ENCODE measurements at places on chromosomes 5 and 9.

DNA sequence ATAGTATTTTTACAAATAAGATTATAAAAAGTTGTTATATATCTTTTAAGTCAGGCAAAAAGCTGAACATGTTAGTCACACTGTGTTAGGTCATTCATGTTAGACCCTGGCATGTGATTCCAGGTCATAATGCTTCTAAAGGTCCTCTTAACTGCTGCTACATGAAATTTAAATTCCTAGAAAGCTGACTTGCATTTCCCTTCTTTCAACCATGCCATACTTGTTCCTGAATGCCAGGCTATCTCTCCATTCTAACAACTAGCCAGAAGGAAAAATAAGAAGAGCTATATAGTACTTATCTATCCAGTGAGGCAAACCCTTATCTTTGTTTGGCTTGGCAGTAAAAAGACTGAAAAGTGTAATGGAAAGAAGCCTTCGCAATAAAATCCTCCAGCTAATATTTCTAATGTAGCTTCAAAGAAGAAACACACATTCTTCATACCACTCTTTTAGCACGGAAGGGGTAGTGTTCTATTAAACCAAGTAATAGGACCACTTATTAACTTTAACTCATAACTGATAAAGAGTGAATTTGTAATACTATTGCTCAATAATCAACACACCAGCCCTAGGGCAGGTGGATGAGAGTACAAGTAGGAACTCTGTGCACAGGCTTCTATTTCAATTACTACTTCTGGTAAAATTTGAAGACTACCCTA lies 310.2 kb downstream of the PDE4D start:
- DNase-seq = no peak

- no peak for DNase-seq
Measured at GRCh38 chr9:124897570-124898460, 35.9 kb downstream of the ARPC5L start.

DNA sequence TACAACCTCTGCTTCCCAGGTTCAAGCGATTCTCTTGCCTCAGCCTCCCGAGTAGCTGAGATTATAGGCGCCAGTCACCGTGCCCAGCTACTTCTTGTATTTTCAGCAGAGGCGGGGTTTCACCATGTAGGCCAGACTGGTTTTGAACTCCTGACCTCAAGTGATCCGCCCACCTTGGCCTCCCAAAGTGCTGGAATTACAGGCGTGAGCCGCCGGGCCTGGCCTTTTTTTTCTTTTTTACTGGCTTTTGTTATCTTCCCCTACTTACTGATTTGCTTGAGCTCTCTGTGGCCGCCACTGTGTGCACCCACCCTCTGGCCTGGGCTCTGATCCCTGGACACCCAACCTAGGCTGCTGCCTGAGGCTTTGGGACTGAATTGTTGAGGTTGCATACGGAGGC lies 60.3 kb downstream of the ANKRD33B start:
- no peak for DNase-seq

DNA sequence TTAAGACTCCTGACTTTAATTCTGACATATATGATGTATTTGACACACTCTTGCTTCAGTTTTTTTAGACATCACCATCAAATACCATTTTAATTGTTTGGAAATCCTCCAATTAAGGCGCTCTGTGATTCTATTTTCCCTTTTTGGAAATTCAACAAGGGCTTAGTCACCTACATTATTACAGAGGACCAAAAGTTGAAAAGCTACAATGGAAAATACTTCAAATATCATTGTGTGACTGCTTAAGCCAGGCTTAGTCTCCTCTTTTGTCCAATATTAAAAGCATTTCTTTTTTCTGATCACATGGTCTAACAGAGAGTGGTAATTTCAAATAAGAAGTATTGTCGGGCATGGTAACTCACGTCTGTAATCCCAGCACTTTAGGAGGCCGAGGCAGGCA lies 160.3 kb downstream of the CEMIP2 start:
- no peak for DNase-seq

DNA sequence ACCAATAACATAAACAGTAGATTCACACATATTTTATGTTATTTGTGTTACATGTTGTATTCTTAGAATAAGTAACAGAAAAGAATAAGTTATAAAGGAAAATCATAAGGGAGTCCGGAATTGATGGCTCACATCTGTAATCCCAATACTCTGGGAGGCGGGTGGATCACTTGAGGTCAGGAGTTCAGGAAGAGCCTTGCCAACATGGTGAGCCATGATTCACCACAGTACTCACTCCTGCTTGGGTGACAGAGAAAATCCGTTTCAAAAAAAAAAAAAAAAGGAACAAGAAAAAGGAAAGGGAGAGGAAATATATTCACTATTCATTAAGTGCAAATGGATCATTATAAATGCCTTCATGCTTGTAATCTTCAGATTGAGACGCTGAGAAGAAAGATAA lies 533.3 kb upstream of the CDH9 start:
- no peak for DNase-seq

DNA sequence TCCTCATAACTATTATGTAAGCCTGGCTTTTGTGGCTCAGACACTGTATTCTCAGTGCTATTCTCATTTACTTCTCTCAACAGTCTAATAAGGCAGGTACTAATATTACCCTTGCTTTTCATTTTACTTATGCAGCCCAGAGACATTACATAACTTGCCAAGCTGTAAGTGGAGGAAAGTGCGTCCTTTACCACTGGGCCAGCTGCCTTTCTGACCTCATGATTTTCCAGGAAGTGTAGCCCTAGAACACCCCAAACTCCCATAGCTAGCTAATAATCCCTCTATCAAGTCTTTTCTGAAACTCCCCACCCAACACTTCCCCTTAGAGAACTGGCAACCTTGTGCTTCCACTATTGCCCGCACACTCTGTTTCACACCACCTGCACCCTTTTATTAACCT lies 192.9 kb upstream of the HMHB1 start:
- no peak for DNase-seq

GRCh38 chr5:31362931-31363568 lies 168.8 kb downstream of the DROSHA start:
- no peak for DNase-seq

DNA sequence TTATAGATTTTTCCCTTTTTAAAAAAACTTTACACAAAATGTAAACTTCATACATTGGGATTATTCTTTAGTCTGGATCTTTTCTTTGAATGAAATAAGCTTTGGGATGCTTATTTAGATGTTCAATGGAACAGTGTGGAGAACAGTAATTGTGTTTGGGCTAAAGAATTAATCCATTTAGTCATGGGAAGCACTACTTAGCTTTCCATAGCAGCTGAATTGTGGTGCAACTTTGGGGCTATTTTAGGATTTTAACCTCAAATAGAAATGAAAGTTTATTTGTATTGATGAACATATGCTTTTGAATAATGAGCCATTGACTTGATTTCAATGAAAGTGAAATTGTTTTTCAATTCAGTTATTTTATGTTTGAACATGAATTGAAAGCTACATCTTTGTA lies 72.4 kb downstream of the ZCCHC7 start:
- no peak for DNase-seq

DNA sequence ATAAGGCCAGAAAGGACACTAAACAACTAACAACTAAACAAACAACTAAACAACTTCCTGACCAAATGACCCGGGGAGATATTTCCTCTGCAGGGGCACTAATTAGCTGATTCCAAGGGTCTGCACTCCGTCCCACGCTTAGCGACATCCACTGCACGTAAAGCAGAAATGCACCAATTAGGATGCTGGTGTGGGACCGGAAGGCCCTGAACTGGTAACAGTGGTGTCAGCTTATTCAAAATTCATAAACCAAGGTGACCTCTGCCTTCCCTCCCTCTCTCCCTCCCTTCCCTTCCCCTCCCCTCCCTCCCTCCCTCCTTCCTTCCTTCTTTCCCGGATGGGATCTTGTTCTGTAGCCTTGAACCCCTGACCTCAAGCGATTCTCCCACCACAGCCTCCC lies 9.6 kb downstream of the RASGEF1C start:
- no peak for DNase-seq

DNA sequence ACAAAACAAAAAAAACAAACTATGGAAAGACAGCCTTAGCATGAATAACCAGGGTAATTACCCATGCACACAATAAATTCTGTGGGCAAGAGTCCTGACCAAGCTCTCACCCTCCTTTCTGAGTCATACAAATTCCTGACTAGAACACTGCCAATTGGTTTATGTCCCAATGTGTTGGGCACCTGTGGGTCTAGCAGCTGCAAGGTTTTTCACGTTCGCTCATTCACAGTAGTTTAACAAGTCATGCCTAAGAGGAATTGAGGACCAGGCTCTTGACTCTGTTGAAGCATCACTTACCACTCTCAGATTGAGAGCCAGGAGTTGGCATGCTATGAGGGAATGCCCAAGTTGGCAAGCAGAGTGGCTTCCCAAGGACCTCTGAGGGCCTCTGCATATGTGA lies 205.5 kb upstream of the SLC24A2 start:
- DNase-seq = no peak

- DNase-seq = no peak
Measured at GRCh38 chr9:892123-892522, 50.6 kb downstream of the DMRT1 start.

DNA sequence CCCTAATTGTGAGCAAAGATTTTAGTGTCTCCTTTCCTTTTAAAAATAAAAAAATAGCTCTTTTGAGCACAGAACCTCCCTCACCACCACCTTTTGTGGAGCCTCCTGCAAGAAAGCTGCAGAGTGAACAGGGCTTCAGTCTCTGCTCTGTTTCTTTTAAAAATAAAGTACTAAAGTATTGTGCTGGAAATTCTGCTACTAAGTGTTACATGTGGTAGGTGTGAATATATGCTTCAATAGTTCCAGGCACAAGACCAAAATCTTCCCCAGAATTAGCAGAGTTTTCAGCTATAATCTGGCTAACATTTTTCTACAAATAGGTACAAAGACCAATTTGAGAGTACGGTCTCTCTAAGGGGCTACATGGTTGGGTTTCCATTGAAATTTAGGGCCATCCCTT lies 40.3 kb upstream of the NFIB start:
- no peak for DNase-seq

DNA sequence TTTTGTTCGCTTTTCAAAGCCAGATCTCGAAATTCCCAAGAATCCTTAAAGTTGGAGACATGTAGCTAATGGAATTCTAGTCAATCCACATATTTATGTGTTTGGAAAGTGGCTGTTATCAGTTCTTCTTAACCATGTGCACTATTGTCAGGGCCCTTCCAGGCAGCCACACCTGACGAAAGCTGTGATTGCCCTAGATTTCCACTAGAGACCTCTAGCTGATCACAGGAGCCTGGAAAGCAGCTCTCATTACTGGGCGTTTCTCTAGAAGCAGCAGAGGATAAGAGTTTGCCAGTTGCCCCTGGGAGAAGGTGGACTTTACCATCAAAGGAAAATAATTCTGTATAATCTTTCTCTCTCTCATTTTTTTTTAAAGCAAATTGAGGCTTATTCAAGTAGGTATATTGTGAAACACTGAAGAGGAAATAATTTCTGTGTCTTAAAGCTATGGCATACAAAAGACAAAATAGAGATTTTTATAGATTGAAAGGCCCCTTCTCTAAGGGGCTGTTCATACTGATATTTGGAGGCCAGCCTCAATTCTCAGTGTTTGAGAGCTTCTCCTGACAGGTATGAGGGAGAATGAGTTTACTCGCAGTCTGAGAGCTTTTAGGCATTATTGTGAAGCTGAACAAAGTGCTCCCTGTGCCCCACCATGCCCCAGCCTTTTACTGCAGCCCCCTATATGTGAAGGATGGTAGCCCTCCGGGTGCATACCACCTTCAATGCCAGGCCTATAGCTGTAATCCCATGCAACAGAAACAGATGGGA lies 405.4 kb upstream of the ACTBL2 start:
- DNase-seq = no peak

DNA sequence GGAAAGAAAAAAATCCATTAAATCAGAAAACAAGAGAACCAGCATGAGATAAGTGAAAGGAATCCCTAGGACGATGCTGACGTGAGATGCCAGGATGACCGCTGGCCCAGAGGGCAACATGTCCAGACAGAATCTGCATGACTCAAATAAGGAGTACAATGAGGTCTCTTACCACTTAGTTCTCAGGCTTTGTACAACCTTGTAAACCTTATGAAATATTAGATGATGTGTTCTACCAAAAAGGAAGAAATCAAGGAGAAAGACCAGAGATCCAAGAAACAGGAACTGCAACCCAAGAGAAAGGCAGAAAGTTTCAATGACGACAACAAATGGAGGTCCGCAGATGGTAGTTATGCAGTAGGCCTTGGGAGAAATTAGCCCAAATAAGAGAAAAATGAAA lies 2.8 kb upstream of the GPR150 start:
- DNase-seq = no peak

- DNase-seq = no peak
Measured at GRCh38 chr9:123555646-123556045, 199.6 kb downstream of the CRB2 start.
